Karpas-422 (cell line): ENCODE measurements at places on chromosomes 7 and 10. TPM values are rescaled to one million over a fixed set of nuclear protein-coding genes. Genes with fewer than 3 reads are reported as not detected.

DNA sequence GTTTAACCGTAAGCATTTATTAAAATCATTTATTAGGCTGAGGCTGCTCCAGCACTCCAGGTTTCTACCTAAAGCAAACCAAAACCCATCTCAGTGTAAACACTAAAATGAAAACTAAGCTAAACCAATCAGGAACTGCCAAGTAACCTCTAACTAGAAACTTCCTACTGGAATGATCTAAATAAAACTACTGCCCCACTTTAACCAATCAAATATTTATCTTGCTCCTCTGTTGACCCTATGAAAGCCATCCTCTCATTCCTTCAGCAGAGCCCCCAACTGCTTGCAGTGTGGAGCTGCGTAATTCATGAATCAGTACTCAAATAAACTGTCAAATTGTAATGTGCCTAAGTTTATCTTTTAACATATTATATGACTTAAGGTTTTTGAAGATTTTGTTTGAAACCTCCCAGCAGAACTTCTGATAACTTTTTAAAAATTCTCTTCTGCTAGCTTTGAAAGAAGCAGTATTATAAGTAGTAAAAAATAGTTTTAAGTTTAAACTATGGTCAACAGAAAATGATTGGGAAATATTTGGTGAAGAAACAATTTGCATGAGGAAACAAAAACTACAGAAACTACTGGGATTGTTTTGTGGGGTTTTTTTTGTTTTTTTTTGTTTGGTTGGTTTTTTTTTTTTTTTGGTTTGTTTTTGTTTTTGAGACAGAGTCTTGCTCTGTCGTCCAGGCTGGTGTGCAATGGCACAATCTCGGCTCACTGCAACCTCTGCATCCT is 47.4 kb downstream of the GPR37 start:
- no peaks in the 10 kb centered on the region for H3K27me3 ChIP-seq
- H3K27ac ChIP-seq: no peak overlapping the region
- H3K4me1 ChIP-seq: no peaks in the 10 kb centered on the region
- DNase-seq: no peak
- no peak overlapping the region for H3K4me3 ChIP-seq

DNA sequence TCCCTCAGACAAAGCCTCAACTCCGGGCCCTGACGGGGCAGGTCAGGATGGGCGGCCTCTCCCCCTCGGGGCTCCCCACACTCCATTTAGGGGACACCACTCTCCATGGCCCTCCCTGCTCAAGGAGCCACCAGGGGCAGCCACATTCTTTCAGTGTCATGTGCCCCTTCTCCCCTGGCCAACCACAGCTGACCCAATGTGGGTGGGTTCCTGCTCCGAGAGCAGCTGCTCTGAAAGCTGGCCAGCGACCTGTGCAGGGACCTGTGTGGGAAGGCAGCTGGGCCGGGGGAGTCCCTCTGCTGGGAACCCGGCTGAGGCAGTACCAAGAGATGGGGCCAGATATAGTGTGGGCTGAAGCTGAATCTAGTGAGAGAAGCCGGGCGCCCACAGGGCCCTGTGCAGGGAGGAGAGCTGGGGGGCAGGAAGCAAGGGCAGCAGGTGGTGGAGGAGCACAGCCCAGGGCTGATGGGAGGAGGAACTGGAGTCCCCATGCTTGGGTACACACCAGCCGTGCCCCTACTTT is 40.6 kb upstream of the NPFFR1 start:
- peak overlapping the region; percentile 11; the same call in 1 of the 2 replicates for H3K4me3 ChIP-seq
- H3K4me1 ChIP-seq: peaks cover 84% of the 10 kb centered on the region
- H3K27ac ChIP-seq: peak overlapping the region; percentile 96
- H3K27me3 ChIP-seq: no peaks in the 10 kb centered on the region
- H3K36me3 ChIP-seq: no peaks in the 10 kb centered on the region
- DNase-seq: peak; percentile 80

DNA sequence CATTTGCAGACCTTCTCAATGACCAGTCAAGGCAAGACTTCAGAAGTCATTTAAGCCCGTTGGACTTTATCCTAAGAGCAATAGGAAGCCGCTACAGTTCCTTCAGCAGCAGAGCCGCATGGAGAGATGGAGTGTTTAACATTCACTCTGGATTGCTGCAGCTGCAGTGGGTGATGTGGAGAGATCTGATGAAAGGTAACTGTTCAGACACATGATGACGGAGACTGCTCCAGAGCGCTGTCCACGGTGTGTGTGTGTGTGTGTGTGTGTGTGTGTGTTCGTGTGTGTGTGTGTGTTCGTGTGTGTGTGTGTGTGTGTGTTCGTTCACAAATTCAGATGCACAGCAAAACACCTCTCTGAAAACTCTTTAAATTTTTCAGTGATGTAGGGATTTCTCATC is 37.0 kb downstream of the SEC61G start:
- H3K27me3 ChIP-seq: no peaks in the 10 kb centered on the region
- H3K4me3 ChIP-seq: no peak overlapping the region
- no peak overlapping the region for H3K27ac ChIP-seq

MAPK8 gene
- total RNA-seq: 6.7 and 29.7 TPM in 2 replicates

DNA sequence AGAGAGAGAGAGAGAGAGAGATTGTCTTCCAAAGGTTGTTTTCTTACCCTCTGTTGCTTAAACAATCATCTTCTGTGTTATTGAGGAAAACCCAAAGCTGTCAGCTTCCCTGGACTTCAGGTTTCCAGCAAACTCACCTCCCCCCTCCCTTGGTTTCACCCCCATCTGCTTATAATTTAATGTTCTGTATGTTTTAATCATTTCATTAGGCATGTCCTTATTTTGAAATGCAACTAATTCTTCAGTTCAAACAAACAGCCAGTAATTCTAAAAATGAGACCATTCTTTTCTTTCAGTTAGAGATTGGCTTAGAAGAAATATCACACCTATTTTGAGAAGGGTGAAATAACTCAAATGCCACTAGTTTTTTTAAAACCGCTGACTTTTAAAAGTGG is 102.9 kb downstream of the FAM204A start:
- no peaks in the 10 kb centered on the region for H3K4me1 ChIP-seq
- no peak for DNase-seq
- H3K27me3 ChIP-seq: 0 out of 2 replicates have a peak, but pooled peaks cover 3% of the 10 kb centered on the region
- H3K4me3 ChIP-seq: no peak overlapping the region

DNA sequence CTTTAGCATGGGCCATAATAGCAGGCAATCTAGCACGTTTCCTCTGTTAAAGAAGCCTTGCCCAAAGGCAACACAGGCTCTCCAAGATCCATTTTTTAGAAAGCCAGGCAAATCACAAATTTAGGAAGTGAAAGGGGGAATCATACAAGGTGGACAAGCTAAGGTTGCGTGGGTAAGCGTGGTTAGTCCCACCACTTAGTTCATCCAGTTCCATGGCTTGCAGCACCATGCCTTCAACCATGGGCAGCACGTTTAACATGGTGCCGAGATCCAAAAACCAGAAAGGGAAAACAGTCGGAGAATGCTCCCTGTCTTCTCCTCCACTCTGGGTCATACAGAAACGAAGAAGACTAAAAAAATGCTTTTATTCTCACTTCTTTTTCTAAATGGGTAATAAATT is 234.4 kb upstream of the IMMP2L start:
- no peaks in the 10 kb centered on the region for H3K36me3 ChIP-seq
- H3K27me3 ChIP-seq: no peaks in the 10 kb centered on the region
- peak; percentile 52 for DNase-seq
- no peaks in the 10 kb centered on the region for H3K4me1 ChIP-seq
